Keratinocyte (primary cell): ENCODE measurements at places on chromosomes 11 and 22. TPM values are rescaled to one million over a fixed set of nuclear protein-coding genes. Genes with fewer than 3 reads are reported as not detected.

DNA sequence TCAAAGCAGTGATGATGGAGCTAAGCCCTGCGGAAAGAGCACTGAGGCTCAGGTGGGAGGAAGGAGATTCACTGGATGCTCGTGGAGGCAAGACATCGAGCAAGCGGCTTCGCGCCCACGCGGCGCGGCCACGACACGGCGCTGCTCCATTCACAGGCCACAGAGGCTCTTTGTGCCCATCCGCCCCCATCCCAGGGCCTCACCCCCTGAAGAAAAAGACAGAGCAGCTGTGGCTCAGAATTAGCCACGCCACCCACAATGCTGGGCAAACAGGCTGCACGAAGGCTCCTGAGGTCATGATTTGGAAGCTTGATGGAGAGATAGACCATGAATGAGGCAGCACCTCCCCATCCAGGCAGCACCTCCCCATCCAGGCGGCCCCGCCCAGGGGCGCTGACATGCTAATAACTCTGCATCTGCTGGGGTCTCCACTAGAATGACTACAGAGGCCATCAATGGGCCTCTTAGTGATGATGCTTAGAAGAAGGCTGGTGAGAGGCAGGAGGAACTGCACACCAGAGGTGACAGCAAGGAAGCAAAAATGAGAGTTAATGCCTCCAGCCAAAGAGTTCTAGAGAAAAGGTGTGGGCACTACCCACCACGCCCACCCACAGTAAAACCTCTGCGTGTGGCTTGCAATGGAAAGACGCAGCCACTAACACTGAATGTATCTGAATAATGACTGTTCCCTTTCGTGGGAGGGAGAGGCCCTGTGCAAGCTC lies 43.5 kb downstream of the MYH9 start:
- no peak overlapping the region for H3K4me3 ChIP-seq
- H3K27me3 ChIP-seq, result no peaks in the 10 kb centered on the region
- H3K4me1 ChIP-seq, result peaks cover 46% of the 10 kb centered on the region
- H3K36me3 ChIP-seq, result peaks cover 58% of the 10 kb centered on the region
- DNase-seq, result no peak

- H3K4me1 ChIP-seq, result peaks cover 16% of the 10 kb centered on the region
- DNase-seq, result no peak
- no peaks in the 10 kb centered on the region for H3K36me3 ChIP-seq
- H3K27ac ChIP-seq, result no peak within 1 kb of the TSS
Measured at GRCh38 chr11:64339754-64340408, at the start of gene CCDC88B. Gene CCDC88B, plus strand, starts transcription at chr11:64340204. Its CDS starts 63 bp downstream, at chr11:64340267.

DNA sequence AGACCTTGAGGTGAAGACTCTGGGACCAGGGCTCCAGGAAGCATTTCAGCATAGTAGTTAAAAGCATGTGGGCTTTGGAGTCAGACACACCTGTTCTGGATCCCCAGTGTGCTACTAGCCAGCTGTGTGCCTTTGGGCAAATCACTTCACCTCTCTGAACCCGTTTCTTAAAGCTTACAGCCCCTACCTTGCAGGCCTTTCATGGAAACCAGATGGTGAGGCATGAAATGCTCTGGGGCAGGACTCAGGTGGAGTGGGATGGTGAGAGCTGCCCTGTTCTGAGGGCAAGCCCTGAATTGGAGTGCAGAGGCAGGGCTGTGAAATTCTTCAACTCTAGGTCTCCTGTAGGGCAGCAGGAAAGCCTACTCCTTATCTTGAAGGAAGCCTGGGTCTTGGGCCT lies 10.5 kb downstream of the UCP2 start:
- no peak overlapping the region for H3K4me3 ChIP-seq
- peaks cover 8% of the 10 kb centered on the region for H3K4me1 ChIP-seq
- H3K36me3 ChIP-seq, result no peaks in the 10 kb centered on the region
- no peaks in the 10 kb centered on the region for H3K27me3 ChIP-seq
- DNase-seq, result no peak

- no peak overlapping the region for H3K4me3 ChIP-seq
- H3K4me1 ChIP-seq, result no peaks in the 10 kb centered on the region
- H3K36me3 ChIP-seq, result no peaks in the 10 kb centered on the region
- no peaks in the 10 kb centered on the region for H3K27me3 ChIP-seq
- no peak overlapping the region for H3K27ac ChIP-seq
Measured at GRCh38 chr22:49373801-49374226, 453.9 kb downstream of the BRD1 start.

- H3K27me3 ChIP-seq, result no peaks in the 10 kb centered on the region
- no peak for DNase-seq
- H3K36me3 ChIP-seq, result peaks cover 29% of the 10 kb centered on the region
- H3K4me1 ChIP-seq, result no peaks in the 10 kb centered on the region
- no peak overlapping the region for H3K27ac ChIP-seq
- H3K4me3 ChIP-seq, result no peak overlapping the region
Measured at GRCh38 chr11:3030289-3031070, 26.7 kb downstream of the CARS1 start.

GRCh38 chr11:13009476-13009920 lies 382 bp downstream of the RASSF10 start:
- H3K4me1 ChIP-seq, result peaks cover 51% of the 10 kb centered on the region
- no peaks in the 10 kb centered on the region for H3K36me3 ChIP-seq
- H3K4me3 ChIP-seq, result peak overlapping the region; percentile 73
- no peak for DNase-seq

DNA sequence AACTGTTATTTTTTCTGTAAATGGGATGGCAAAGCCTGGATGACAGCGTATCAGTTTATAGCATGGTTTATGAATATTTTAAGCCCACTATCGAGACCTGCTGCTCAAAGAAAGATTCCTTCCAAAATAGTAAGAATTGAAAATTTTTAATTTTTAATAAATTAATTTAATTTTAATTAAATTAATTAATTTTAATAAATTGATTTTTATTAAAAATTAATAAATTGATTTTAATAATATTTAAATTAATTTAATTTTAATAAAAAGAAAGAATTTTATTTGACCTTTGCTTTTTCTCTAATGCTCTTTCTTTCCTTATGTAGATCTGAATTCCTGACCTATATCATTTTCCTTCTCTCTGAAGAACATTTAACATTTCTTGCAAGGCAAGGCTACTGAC lies 62.9 kb downstream of the EXT2 start:
- no peaks in the 10 kb centered on the region for H3K4me1 ChIP-seq
- no peak overlapping the region for H3K4me3 ChIP-seq
- no peak for DNase-seq
- H3K36me3 ChIP-seq, result peaks cover 5% of the 10 kb centered on the region
- no peak overlapping the region for H3K27ac ChIP-seq

The ASPHD2 gene
- polyA plus RNA-seq, result 3.5 to 4.6 TPM (median 3.6 TPM) in 3 replicates
